Skin of body (tissue), 3 donors: ENCODE measurements at places on chromosomes 5 and 9. TPM values are rescaled to one million over a fixed set of nuclear protein-coding genes. Genes with fewer than 3 reads are reported as not detected.

Gene DOCK8
- 12.1 TPM for total RNA-seq

Gene UAP1L1
- 5.4 TPM for total RNA-seq

Gene SDHA
- 68.4 TPM for total RNA-seq

Gene RANBP3L
- 5.1 TPM for total RNA-seq

Gene SPINK4
- not detected for total RNA-seq

- DNase-seq = peak; percentile 93
These were observed 19.2 kb downstream of the GSN start for GRCh38 chr9:121286973-121287741.

DNA sequence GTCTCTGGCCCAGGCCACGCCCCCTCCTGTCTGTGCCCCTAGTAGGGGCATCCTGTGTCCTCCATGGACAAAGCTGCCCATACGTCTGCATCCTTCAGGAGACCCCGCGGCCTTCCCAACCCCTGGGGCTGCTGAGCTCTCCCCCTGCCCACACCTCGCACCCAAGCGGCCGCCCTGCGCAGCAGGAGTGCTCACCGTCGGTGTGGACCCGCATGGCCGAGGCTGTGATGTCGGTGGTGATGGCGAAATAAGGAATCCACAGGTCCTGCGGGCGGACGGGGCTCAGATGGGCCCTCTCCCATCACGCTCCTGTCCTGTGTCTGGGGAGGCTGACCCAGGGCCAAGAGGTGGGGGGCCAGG, 4.8 kb upstream of the NSMF start:
- no peak for DNase-seq

DNA sequence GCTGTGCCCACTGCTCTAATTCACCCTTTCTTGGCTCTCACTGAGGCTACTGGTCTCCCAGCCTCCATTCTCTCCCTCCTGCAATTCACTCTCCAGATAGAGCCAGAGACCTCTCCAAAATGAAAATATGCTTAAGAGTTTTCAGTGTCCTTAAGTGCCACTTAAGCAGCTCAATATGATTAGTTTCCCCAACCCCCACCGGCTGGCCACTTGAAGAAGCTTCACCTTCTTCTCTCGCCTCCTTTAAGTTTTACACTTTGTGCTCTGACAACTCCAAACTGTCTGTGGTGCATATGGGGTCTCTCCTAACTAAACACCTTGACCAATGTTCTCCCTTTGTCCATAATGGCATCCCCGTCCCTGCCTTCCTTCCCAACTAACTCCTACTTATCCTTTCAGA, 53.4 kb downstream of the CDK5RAP2 start:
- DNase-seq = no peak

GRCh38 chr5:109938453-109938852, 248.7 kb downstream of the MAN2A1 start:
- DNase-seq = no peak

GRCh38 chr5:115072266-115073064, 97.2 kb downstream of the TRIM36 start:
- DNase-seq = no peak

DNA sequence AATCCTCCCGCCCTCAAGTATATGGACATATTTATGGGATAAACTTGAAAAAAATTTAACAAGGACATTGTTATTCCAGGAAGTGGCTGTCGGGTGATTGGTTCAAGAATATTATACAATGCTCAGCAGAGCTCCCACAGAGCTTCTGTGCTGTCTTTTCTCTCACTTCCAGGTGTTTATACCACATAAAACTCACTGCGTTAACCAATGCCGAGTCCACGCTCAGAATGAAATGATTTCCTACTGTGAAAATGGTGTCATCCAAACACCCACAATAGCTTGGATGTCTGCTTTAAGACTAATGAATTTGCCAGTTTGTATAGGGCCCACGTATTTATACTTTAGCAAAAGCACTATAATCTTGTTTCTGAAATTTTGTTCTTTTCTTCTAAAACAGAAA, 368.2 kb downstream of the NDUFS4 start:
- no peak for DNase-seq

DNA sequence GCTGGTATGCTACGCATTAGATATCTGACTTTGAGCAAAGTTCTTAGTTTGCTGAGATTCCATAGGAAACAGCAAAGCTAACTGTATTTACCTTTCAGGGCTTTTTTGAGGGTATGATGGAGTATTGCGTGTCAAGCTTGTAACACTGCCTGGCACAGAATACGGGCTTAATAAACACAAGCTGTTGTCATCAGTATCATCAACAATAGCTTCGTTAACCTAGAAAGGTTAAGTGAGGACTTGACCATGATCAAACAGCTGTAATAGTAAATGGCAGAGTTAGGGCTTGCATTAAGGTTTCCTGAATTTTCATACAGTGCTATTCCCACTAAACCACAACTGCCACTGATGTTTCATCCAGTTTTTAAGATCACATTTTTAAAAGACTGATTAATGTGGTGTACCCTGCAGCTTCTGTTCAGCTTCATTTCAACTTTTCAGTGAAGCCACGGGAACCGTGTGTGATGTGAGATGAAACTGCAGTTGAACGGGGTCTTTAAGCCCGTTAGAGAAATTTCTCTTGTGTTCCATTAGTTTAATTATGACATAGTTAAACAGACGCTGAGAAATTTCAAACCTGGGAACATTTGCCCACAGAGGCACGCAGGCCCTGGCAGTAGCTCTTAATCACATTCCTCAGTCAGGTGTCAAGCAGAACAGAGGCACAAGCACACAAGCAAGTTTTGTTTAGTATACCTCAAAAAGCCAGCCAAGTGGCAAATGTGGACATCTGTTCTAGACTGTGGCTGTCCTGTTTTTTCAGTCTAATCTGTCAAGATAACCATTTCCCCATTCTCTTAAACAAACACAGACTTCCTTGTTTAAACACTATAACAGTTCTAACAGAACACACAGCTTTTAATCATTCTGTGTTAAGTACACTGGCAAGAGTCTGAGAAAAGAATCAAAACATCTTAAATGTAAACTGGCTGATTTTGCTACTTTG, 147.1 kb downstream of the ZNF608 start:
- peak; percentile 12 for DNase-seq

DNA sequence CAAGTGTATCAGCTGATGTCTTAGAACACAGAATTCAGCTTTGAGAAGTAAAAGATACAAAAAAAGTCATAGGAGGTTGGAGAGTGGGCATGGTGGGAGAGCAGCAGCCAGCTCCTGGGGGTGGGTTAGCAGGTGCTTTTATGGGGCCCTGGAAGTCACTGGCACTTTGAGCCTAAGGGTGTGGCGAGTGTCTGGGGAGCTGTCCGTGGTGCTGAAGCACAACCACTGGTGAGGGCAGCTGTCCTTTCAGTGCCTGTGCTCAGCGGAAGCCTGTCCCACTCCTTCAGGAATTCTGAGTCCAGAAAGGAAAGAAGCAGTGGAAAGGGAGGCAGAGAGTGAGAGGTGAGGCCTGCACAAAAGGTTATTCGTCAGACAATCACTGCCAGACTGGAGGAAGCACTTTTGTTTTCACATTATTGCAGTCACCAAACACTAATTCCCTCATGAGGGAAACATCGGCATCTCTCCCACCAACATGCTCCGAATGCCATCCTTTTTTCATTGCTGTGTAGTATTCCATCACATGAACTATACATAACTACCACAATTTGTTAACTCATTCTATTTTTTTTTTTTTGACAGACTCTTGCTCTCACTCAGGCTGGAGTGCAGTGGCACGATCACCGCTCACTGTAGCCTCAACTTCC, 59.4 kb upstream of the RAPGEF1 start:
- no peak for DNase-seq

- no peak for DNase-seq
These were observed 145.9 kb downstream of the GABRB2 start for GRCh38 chr5:161400583-161400982.

GRCh38 chr5:15746833-15747232, 246.9 kb downstream of the FBXL7 start:
- no peak for DNase-seq

DNA sequence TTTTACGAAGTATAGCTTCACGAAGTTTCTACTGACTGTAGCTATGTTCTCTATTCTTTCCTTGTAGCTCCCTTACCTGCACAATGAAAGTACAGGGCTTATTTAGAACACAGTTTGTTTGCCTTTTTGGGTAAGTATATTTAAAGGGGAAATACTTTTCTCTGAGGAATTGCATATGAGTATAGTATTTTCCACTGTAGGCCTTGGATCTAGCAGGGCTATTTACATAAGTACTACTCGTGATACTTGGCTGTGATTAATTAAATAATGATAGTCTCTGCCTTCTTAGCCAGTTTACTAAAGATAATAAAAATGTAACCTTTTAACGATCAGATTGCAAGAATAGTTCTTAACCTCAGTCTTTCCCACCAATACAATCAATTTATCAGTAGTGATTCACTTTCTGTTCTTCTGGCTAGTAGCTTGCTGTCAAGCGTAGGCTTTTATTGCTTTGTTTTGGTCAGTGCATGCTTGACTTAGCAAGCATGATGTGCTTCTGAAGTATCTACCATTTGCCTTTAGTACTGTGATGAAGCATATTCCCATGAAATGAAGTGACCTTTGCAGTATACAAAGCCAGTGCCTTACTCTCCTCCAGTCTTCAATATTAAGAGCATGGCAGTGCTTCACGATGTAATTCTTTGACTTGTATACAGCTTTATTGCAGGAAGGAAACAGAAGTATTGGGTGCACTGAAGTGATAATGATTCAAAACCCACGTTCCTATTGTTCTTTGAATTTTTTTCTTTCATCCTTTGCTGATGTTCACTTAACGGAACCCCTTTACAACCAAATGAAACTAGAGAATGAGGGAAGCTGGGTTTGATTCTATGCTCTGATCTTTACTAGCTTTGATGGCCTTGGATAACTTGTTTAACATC, 64.2 kb downstream of the SLC44A1 start:
- DNase-seq = no peak

DNA sequence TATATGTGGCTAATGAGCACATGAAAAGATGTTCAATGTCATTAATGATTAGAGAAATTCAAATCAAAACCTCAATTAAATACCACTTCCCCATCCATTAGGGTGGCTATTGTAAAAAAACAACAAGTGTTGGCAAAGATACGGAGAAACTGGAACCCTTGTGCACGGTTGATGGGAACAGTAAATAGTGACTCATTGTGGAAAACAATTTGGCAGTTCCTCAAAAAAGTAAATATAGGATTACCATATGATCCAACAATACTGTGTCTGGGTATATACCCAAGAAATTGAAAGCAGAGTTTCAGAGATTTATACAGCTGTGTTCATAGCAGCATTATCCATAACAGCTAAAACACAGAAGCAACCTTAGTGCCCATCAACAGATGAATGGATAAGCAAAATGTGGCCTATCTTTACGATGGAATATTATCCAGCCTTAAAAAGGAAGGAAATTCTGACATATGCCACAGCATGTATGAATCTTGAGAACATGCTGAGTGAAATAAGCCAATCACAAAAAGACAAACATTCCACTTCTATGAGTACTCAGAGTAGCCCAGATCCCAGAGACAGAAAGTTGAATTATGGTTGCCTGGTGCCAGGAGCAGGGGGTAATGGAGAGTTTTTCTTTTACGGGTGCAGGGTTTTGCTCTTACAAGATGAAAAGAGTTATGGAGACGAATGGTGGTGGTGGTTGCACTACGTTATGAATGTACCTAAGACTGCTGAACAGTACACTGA, 41.4 kb upstream of the LRRC14B start:
- no peak for DNase-seq

DNA sequence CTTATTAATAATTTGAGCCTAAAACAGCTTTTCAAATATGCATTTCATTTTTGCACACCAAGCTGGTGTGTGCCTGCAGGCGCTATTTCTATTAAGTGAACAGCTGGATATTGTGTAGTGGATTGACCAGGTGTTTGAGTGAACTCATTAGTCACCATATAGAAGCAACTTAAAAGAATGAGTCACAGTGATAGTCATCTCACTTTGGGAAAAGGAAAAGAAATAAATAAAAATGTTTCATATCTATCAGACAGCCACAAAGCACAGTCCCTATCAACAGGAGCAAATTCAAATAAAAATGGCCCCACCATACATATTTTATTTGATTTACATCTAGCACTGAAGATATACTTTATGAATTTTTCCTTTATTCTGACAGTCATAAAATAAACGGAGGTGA, 456.5 kb upstream of the CDH9 start:
- DNase-seq = no peak

GRCh38 chr9:38196714-38197113, 127.7 kb upstream of the SHB start:
- no peak for DNase-seq

- DNase-seq = peak; percentile 79
These were observed 16.8 kb upstream of the NSD1 start for GRCh38 chr5:177116631-177117373.

GRCh38 chr5:79849061-79849460, 142.0 kb downstream of the MTX3 start:
- DNase-seq = no peak

GRCh38 chr5:27267209-27267824, 228.9 kb upstream of the CDH9 start:
- no peak for DNase-seq

DNA sequence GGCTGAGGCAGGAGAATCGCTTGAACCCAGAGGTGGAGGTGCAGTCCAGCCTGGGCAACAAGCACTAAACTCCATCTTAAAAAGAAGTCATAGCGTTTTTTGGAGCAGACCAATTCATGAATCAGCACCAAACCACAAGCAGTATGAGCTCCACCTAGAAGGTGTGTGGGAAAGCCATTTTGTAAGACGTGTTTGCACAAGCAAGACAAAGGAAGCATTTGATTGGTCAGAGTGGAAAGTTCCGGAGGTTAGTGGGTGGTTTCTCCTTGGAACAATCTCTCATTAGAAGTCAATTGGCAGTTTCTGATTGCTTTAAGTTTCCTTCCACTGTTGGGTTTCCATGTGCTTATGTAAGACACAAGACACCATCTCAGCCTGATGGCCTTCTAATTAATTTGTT, 5.0 kb downstream of the SRD5A1 start:
- no peak for DNase-seq

DNA sequence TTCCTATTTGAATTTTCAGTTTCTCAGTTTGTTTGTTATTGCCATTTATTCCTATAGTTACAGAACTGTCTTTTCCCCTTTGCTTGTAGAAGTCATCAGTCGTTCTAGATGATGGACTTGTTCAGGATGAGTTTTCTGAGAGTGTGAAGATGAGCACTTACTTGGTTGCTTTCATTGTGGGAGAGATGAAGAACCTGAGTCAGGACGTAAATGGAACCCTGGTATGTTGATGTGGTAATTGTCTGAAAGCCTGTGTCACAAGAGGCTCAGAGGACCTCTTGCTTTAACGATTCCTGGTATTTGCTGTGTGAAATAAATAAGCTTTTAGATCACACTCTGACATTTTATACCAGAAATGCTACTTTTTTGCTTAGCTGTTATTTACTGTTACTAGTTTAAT, 50.6 kb downstream of the LNPEP start:
- no peak for DNase-seq

DNA sequence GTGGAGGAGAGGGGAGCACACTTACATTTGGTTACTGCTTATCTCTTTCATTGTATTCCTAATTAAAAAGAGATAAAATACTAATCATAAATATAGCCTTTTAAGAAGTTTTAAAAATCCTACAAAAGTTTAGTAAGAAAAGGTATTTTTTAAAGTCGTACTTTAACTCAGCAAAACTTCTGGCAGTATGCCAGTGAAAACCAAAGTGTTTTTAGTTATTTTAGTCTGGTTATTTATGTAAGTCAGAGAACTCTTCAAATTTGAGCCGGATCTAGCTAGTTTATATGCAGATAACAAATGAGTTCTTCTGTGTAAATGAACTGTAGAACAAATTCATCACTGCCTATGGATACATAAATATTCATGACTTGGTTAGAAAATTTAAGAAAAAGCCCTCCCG, 36.5 kb upstream of the ANKDD1B start:
- DNase-seq = no peak
